ENCODE measurements at places on chromosomes 12 and 14.

- no peak for DNase-seq
These were observed 344.4 kb upstream of the STXBP6 start for GRCh38 chr14:25394356-25394755.

- DNase-seq, result no peak
These were observed 28.2 kb downstream of the KLRK1 start for GRCh38 chr12:10361622-10362021.

GRCh38 chr14:55099756-55100155 lies 29.3 kb upstream of the LGALS3 start:
- DNase-seq, result no peak

DNA sequence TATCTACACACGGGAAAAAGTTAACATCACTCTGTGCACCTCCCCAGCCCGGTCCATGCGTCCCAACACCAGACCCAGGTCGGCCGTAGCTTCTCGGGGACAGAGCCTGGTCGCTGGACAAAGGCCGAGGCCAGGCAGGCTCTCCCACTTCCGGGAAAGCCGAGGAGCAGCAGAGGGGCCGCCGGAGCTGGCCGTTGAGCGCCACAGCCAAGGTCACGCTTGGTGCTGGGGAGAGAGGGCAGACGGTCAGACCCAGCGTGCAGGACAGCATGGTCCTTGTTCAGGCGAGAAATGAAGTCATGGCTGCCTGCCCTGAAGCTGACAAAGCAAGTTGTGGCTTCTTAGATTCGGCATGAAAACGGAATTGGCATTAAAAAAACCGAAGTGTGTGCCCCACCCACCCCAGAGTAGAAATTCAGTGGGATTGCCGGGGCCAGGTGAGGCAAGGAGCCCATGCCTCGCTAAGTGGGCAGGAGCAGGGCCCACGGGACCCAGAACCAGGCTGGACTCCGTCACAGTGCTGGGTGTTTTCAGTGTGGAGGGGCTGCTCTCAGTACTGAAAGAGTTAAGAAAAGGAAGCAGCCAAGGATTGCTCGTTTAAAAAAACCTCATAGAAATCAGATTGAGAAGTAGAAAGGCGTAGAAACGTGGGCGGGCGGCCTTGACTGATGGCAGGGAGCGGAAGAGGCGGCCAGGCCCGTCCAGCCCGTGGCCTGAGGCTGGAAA lies 4.3 kb downstream of the ARL6IP4 start:
- no peak for DNase-seq

DNA sequence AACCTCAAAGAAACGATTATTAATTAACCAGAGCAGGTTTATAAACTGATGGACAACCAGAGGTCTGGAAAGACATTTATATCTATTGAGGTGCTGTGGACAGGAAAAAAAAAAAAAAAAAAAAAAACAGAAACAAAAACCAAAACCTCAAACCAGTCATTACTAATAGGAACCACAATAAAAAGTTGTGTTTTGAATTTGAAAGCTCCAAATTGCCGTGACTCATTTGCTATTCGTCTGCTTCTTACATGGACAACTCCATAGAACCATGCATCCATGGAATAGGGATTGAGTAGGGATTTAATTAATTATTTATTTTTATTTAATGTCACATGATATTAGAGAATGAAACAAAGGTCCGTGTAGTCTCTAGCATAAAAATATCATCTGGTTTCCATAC lies 134.1 kb upstream of the SSTR1 start:
- DNase-seq, result no peak

All from NCI-H1436 (cell line).